ENCODE measurements at places on chromosomes 3 and 15.

DNA sequence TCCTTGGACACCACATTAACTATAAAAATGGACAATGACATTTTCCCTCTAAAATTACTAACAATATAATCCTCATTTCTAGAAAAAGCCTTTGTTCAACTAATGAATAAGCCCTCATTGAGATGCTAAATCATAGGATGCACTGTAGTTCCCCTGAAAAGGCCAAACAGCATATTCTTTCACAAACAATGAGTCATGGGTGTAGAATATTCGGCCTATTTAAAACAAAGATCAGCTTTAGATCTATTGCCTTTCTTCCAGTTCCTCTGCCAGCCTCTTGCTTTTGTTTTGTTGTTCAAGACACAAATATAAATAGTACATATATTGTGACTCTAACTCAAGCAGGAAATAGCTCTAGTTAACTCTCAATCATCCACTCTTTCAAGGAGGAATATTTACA, 82.5 kb downstream of the ADAM10 start:
- DNase-seq, result no peak

GRCh38 chr3:46898321-46899150, 21.0 kb downstream of the PTH1R start:
- DNase-seq, result no peak

GRCh38 chr3:25592510-25592968, 72.2 kb downstream of the TOP2B start:
- no peak for DNase-seq

GRCh38 chr15:38061856-38062649, 127.6 kb downstream of the TMCO5A start:
- no peak for DNase-seq

GRCh38 chr15:93477188-93477587, 388.2 kb upstream of the RGMA start:
- no peak for DNase-seq

- no peak for DNase-seq
Measured at GRCh38 chr3:170306015-170306414, 51.5 kb upstream of the SKIL start.

DNA sequence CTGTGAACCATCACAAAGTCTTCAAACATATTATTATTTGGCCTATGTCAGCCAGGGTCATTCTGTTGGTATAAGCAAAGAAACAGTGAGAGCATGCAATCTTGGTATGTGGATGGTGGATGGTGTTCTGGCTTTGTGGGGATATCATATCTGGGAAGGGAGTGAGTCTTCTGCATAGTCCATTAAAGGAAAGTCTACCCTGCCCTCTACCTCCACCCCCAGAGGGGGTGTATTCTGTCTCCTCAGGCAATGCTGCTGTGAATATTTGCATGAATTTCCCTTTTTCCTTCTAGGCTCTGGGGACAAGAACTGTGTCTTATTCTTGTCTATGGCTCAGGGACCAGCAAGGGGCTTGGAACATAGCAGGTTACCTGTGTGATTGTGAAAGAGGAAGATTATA, 495.8 kb downstream of the PDCD6IP start:
- no peak for DNase-seq

GRCh38 chr3:170002231-170002630, 35.6 kb upstream of the GPR160 start:
- no peak for DNase-seq

DNA sequence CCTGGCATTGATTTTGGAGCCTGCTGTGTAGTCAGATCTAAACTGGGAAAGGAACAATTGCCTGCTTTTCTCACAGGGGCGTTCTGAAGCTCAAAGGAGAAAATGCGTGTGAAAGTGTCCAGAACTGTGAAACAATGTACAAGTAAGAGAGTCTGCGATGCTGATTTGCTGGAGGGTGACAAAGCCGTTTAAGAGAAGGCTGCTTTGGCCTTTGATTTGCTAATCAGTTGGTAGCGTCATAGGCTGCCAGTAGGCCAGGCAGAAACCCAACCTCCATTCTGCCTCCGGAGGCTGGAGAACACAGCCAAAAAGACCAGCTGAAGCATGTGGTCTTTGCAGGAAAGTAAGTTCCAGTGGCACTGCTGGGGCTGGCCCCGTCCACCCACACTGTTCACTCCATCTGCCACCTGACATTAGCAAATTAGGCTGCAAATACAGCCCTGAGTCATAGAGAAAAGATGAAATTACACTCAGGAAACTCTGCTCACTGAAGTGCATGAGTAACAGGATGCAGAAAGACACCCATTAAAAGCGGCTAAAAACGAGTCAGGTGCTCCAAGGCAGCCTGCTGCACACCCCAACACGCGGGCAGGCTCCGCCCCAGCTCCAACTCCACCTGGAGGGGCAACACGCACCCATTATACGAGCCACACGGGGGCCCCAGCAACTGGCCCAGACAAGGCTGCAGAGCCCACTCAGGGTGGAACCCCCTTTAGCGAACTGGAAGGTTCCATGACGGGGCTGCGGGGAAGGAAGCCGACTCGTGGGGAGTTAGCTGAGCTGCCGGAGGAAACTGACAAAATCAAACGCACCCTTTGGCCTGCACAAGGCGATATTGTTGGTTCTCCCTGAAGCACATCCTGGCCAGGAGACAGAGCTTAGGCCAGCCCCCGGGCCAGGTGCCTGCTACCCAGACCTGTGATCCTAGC, 31.6 kb downstream of the ZDHHC19 start:
- DNase-seq, result peak; percentile 73

- no peak for DNase-seq
Measured at GRCh38 chr3:17580901-17581300, 161.5 kb downstream of the TBC1D5 start.

- no peak for DNase-seq
Measured at GRCh38 chr3:72134989-72135451, 350.1 kb upstream of the PROK2 start.

DNA sequence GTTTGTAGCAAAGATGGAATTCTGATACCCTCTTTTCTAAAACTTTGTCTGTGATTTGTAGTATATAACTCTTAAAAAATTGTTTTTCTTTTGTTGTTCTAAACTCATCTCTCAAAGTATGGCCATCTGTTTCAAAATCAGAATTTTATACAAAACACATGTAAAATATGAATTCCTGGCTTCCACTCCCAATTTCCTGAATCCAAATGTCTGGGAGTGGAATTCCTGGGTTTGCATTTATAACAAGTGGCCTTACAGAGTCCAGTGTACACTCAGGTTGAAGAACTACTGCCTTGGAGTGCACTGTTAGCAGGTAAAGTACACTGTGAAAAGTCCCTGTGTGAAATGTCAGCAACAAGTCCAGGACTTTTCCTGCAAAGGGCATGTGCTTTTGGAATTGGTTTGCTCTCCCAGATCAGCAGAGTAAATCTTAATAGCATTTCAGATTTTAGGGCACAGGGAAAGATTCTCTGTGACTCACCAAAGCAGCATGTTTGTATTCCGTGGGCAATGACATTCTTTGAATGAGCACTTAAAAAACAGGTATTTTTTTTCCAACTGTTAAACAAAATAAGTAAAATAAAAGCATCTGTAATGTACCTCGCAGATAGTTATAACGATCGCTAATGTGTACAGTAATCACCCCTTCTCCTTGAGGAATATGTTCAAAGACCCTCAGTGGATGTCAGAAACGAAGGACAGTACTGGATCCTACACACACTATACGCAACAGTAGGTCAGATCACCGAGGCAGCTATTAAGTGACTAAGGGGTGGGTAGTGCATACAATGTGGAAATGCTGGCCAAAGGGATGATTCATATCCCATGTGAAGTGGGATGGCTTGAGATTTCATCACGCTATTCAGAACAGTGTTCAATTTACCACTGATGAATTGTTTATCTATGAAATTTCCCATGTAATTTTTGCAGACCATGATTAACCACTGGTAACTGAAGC, 2.0 kb upstream of the CLDN16 start:
- no peak for DNase-seq

DNA sequence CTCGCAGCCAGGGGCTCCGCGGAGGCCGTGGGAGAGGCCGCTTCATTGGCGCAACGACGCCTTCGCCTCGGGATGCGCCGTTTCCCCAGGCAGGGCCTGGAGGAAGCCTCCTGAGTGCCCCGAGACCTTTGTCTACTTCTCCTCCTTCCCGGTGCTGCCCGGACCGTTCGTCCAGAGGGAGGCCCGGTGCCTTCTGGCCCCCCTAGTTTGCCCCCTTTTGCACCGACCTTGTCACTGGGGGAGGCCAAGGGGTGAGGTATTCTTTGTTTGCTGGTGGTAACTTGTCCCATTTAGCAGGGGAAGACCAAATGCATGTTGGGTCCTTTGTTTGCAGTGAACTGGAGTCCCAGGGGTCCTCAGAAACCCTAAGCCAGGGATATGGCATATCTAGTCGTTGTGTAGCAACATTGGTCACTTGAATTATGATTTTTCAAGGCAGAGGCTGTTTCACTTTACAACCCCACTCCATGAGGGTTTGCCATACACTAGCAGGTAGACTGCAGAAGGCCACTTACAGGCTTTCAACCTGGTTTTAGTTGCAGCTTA, 615 bp downstream of the DHX30 start:
- no peak for DNase-seq

- no peak for DNase-seq
Measured at GRCh38 chr3:49627634-49628033, 46.5 kb upstream of the APEH start.

- DNase-seq, result no peak
Measured at GRCh38 chr3:172378439-172378838, 69.8 kb downstream of the GHSR start.

DNA sequence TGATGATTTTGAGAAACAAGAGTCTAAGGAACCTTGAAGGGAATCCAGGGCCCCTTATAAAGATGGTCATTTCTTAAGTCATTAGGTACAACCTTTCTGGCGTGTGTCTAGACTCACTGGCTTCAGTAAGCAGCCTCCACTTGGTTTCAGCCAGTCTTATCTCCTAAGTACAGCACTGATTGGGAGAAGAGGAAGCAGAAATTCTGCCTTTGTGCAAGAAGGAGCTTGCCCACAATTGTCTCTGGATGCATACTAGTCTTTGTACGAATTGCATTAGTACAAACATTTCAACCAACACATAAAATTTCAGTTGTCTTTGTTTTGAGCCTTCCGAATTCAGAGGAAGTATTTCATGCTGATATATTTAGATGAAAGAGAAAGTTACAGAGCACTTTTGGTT, 139.4 kb downstream of the SLCO3A1 start:
- no peak for DNase-seq

DNA sequence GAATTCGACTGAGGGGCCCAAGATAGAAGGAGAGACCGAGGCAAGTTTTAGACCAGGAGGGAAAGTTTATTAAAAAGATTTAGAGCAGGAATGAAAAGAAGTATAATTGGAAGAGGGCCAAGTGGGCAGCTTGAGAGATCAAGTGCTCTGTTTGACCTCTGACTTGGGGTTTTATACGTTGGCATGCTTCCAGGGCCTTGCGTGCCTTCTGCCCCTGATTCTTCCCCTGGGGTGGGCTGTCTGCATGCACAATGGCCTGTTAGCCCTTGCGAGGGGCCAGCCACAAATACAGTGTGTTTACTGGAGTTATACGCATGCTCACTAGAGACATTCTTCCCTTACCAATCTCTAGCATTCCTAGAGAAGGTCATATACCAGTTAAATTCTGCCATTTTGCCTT, 70.7 kb upstream of the LARS2 start:
- no peak for DNase-seq

DNA sequence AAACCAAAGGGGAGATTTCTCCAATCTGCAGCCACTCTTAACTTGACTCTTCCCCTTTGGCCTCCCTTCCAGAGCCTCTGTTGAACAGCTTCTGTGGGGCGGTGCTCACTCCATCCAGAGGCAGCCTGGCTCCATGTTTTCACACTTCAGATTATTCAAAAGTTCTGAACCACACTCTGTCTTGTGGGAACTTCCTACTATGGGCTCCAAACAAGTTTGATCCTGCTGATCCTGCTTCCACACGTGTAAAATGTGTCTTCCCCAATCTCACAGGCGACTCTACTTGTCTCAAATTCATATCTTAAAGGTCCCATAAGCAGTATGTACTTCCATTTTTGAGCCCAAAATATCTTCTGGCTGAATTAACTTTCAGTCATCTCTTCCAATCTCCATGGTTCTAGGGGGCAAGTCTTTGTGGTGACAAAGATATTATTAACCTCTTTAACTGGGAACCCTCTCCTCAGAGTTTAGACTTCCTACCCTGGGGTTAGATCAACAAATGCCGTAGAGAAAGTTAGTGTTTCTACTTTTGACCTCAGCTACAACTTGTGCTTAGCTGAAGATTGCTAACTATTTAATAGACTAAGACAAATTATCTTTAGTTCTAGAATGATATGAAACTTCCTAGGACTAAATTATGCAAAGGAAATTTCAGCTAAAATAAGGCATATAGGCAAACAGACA, 176.3 kb upstream of the BCL6 start:
- no peak for DNase-seq

- no peak for DNase-seq
Measured at GRCh38 chr3:13575459-13576061, 26.6 kb downstream of the FBLN2 start.

DNA sequence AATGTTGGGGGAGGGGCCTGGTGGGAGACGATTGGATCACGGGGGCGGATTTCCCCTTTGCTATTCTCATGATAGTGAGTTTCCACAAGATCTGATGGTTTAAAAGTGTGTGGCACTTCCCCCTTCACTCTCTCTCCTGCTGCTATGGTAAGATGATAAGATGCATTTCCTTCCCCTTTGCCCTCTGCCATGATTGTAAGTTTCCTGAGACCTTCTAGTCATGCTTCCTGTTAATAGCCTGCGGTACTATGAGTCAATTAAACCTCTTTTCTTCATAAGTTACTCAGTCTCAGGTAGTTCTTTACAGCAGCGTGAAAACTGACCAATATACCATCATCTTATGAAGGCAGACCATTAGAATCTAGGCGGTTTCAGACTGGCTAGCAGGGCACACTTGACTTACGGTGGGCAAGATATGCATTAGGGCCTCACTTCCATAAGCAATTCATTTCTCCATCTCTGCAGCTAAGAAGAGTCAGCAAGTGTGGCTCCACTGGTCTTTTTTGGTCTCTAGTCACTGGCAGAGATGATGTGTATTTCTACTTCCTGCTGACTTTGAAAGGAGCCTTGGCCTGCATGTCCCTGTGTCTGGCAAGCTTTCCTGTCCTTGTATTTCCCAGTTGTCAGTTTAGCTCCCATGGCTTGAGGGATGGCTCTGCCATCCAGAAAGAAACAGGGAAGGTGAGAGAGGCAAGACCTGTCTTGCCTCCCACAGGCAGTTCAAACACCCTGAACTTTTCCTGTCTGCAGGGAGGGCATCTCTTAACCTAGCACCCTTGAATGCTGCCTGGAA, 109.0 kb upstream of the ADAMTS9 start:
- DNase-seq, result no peak

GRCh38 chr3:170189398-170190256, 8.1 kb upstream of the PHC3 start:
- DNase-seq, result no peak
